ENCODE measurements at places on chromosomes 1 and 21. TPM values are rescaled to one million over a fixed set of nuclear protein-coding genes. Genes with fewer than 3 reads are reported as not detected.

DNA sequence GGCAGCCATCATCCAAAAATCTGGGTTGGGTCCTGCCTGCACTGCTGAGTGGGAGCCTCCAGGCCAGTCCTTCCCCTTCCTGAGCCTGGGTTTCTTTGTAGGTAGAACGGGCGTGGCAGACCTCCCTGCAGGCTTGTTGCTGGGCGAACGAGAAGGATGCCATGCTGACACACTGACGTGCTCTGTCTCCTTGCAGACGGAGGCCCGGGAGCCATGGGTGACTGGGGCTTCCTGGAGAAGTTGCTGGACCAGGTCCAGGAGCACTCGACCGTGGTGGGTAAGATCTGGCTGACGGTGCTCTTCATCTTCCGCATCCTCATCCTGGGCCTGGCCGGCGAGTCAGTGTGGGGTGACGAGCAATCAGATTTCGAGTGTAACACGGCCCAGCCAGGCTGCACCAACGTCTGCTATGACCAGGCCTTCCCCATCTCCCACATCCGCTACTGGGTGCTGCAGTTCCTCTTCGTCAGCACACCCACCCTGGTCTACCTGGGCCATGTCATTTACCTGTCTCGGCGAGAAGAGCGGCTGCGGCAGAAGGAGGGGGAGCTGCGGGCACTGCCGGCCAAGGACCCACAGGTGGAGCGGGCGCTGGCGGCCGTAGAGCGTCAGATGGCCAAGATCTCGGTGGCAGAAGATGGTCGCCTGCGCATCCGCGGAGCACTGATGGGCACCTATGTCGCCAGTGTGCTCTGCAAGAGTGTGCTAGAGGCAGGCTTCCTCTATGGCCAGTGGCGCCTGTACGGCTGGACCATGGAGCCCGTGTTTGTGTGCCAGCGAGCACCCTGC lies 1.4 kb downstream of the GJA4 start:
- H3K36me3 ChIP-seq = no peaks in the 10 kb centered on the region
- no peak overlapping the region for H3K4me3 ChIP-seq
- H3K4me1 ChIP-seq = no peaks in the 10 kb centered on the region
- H3K27ac ChIP-seq = no peak overlapping the region
- H3K27me3 ChIP-seq = peaks cover 3% of the 10 kb centered on the region

The AQP10 gene
- not detected for total RNA-seq

GRCh38 chr21:33816174-33816573 lies 99.4 kb downstream of the ATP5PO start:
- H3K36me3 ChIP-seq = no peaks in the 10 kb centered on the region
- no peaks in the 10 kb centered on the region for H3K27me3 ChIP-seq
- no peak for DNase-seq
- no peaks in the 10 kb centered on the region for H3K4me1 ChIP-seq
- no peak overlapping the region for H3K27ac ChIP-seq

GRCh38 chr1:186429017-186429416 lies 31.9 kb downstream of the PDC start:
- no peak overlapping the region for H3K4me3 ChIP-seq
- H3K27ac ChIP-seq = no peak overlapping the region
- no peaks in the 10 kb centered on the region for H3K27me3 ChIP-seq
- H3K4me1 ChIP-seq = no peaks in the 10 kb centered on the region
- no peak for DNase-seq
- no peaks in the 10 kb centered on the region for H3K36me3 ChIP-seq

GRCh38 chr1:74652711-74653139 lies 20.9 kb downstream of the ERICH3 start:
- no peak for DNase-seq
- H3K4me3 ChIP-seq = no peak overlapping the region
- H3K36me3 ChIP-seq = no peaks in the 10 kb centered on the region
- H3K4me1 ChIP-seq = no peaks in the 10 kb centered on the region
- peaks cover 22% of the 10 kb centered on the region for H3K27me3 ChIP-seq
- no peak overlapping the region for H3K27ac ChIP-seq

- H3K4me1 ChIP-seq = peaks cover 15% of the 10 kb centered on the region
- H3K27me3 ChIP-seq = no peaks in the 10 kb centered on the region
- no peaks in the 10 kb centered on the region for H3K36me3 ChIP-seq
- H3K4me3 ChIP-seq = no peak overlapping the region
These were observed 16.5 kb upstream of the HIVEP3 start for GRCh38 chr1:41935226-41935625.

DNA sequence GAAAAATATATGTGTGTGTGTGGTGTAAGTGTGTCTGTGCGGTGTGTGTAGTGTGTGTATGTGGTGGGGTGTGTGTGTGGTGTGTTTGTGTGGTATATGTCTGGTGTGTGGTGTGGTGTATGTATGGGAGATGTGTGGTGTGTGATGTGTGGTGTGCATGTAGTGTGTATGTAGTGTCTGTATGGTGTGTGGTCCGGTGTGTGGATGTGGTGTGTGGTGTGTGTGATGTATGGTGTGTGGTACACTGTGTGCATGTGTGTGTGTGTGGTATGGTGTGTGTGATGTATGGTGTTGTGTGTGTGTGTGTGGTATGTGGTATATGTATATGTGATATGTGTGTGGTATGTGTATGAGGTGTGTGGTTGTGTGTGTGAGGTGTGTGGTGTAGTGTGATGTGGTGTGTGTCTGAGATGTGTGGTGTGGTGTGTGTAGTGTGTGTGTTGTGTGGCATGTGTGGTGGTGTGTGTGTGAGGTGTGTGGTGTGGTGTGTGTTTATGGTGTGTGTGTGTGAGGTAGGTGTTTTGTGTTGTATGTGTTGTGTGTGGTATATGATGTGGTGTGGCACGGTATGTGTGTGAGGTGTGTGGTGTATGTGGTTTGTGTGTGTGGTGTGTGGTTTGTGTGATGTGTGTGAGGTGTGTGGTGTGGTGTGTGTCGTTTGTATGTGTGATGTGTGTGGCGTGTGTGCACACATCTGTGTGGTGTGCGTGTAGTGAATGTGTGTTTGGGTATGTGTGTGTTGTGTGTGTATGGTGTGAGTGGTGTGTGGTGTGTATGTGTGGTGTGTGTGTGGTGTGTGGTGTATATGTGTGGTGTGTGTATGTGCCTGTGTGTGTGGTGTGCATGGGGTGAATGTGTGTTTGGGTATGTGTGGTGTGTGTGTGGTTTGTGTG lies 35.3 kb upstream of the ABCG1 start:
- H3K4me1 ChIP-seq = no peaks in the 10 kb centered on the region
- no peaks in the 10 kb centered on the region for H3K36me3 ChIP-seq
- DNase-seq = no peak
- no peaks in the 10 kb centered on the region for H3K27me3 ChIP-seq
- H3K4me3 ChIP-seq = no peak overlapping the region

DNA sequence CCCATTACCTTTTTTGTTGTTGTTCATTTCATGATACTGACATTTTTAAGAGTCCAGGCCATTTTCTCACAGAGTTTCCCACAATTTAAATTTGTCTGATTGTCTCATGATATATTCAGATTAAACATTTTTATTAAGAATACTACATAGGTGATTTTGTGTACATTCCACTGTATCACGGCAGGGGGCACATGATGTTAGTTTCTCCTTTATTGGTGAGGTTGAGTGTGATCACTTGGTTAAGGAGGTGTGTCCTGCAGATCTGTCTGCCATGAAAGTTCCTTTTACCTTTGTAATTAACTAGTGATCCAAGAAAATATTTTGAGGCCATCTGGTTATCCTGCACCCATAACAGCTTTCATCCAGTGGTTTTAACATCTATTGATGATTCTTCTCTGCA lies 11.8 kb downstream of the RTCA start:
- H3K4me3 ChIP-seq = no peak overlapping the region
- H3K27me3 ChIP-seq = no peaks in the 10 kb centered on the region
- H3K27ac ChIP-seq = no peak overlapping the region
- no peaks in the 10 kb centered on the region for H3K4me1 ChIP-seq
- H3K36me3 ChIP-seq = peaks cover 43% of the 10 kb centered on the region

The OPRD1 gene
- not detected for total RNA-seq
